ENCODE measurements at places on chromosomes 16 and 17.

- peak; percentile 33 for DNase-seq
Measured at GRCh38 chr17:39094607-39095308, 56.7 kb downstream of the PLXDC1 start.

DNA sequence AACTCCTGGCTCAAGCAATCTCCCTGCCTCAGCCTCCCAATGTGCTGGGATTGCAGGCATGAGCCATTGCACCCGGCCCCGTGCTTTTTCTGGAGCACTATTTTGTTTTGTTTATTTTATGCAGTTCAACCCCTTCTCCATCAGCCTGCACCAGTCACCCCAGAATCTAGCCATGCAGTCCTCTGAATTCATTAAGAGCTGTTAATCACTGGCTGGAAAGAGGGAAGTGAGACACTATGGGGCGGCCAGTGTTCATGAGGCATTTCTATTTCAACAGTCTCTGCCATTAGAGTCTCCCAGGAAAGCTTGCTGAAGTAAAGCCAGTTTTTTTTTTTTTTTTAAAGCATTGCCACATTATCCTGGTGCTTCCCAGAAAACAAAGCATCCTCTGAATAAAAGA is 1.7 kb downstream of the VWA3A start:
- DNase-seq: no peak

DNA sequence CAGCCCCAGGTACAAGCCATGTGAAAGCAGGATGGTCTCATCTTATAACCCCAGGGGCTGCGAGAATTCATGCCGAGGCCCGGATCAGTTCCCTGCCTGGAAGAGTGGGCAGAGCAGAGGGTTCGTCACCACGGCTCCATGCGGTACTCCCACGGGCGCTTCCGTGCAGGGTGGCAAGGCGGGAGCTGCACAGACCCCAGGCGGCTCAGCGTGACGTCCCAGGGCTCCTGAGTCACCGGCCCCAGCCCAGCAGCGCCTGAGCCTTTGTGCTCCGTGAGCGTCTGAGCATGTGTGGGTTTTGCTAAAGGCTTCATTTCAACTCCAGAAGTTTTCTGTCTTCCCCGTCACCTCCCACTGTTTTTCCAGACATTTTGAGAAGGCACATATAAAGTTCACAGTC is 71.2 kb upstream of the CHMP6 start:
- no peak for DNase-seq

- no peak for DNase-seq
Measured at GRCh38 chr17:78202666-78203065, 11.4 kb upstream of the BIRC5 start.
